ENCODE measurements at places on chromosomes 7 and 10.

- no peak for DNase-seq
Measured at GRCh38 chr10:124000792-124001201, 92.6 kb downstream of the CHST15 start.

DNA sequence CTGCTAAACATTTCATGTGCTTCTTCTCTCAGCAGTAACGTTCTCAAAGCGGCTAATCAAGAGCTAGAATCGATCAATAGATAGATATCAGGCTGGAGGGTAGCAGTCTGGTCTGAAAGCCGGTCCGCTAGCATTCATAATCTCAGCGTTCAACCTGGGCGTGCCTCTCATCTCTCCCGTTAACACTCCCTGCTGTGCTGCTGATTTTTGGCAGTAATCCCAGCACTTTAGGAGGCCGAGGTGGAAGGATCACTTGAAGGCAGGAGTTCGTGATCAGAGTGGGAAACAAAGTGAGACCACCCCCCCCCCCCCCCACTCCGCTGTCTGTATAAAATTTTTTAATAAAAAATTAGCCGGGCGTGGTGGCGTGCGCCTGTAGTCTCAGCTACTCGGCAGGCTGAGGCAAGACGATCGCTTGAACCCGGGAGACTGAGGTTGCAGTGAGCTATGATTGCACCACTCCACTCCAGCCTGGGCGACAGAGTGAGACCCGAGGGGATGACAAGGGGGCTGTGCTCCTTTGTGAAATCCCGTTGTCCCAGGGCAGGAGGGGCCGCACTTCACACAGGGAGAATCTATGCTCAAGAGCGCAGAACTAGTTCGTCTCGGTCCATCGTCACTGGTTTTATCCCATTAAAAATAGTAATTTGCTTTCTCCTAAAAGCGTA is 624 bp upstream of the CEP55 start:
- DNase-seq, result no peak

DNA sequence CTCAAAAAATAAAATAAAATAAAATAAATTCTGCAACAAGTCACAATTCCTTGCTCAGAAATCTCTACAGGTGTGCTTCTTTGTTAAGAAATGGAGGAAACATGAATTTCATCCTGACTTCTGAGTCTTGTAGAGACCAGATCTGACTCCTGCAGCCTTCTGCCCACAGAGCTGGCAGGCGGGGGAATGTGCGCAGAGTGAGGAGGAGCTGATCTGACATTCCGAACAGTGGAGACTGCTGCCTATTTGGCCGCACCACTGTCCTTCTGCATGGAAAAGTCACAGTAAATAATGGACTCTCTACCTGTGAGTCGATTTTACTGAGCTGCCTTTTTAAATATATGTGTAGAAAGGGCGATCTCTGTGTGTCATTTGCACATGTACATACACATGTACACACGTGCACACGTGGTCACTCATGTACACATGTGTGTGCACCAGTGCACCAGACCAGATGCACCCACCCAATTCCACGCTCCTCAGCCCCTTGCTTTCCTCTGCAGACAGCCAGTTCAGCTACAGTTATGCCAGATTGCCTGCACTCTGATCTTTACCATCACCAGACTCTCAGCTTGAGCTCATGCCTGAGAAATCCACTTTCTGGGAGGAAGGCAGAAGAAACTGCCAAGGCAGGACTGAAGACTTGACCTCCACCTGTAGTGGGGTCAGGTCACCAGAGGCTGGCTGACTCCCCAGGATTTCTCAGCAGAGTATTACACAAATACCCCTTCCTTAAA is 54.9 kb downstream of the IKZF1 start:
- DNase-seq, result no peak

DNA sequence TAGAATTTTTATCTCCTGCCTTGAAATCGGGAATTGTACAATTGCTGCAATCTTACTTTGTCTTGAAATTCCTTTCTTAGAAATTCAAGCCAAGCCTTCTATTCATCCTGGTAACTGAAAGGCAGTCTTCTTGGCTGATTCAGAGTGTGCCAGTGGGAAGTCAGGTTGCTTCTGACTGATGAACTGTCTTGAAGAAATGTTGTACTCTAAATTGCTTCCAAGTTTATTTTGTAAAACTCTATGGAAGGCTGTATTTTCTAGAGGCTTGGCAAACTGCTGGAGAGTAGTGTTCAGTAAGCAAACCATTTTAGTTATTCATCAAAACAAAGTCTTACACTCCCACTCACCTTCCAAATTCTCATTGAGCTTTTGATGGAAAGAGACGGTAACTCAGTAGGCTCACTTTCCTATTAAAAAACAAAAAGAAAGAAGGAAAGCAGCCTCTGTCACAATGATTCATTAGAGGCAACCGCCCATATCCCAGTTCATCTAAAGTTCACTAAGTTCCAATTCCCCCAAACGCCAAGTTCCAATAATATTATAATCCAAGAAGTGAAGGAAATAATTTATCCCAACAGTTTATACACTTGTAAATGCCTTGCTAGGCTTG is 187.9 kb upstream of the MALRD1 start:
- no peak for DNase-seq

DNA sequence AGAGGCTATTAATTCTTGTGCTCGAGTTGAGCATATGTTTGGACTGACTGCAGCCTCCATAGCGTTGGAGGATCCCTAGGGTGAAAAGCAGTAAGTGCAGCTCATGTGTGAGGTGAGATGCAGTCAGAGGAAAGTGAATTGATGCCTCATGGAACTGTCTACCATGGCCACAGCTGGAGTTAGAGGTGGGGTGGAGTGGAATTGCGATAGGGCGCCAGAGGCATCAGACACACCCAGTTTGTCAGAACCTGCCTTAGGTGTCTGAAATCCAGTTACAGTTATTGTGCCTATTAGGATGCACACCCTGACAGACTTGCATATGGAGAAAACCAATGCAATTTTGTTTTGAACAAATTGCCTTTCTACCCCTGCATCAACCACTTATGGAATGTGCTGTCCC is 39.4 kb downstream of the ERLIN1 start:
- DNase-seq, result no peak

DNA sequence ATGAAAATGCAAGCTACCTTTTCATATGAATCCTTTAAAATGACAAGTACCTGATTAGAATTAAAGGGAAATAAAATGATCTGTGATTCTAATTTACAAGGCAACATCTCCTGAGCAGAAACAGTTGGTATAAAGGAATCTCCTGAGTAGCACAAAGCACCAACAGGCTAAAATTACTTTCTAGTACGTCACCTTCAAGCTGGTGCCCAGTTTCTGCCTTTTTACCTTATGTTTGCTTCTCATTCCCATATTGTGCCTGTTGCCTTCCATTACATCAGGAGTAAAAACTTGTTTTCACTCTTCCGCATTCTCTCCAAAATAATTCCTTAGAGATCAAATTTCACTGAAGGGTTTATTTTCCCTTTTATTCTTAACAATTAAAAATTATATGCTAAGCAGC is 587.1 kb upstream of the KCND2 start:
- no peak for DNase-seq

DNA sequence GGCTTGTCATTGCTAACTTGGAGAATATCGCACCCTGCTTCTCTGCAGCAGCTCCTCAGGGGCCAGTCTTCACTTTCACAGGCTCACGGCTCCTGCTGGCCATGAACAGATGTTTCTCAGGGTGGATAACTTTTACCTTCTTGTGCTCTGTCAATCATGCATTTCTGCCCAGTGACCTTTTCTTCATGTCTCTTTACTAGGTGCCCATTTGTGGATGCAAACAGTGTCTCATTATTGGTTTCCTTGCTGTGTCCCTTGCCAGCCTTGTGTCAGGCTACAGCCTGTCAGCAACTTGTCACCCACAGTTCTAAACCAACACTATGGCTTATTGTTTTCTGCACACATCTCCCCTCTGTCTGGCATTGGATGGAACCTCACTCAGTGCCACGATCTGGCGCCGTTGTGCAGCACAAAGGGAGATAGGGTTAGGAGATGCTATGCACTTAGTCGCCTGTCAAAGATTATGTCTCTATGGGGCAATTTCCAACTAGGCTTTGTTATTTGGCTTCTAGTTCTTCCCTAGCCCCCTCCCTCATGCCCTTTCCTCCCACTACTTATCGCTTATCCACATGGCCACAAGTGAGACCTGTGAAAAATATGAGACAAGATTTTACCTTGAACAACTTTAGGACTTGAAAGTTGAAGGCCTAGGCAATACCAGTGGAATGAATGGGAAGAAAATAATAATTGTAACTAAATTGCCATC is 45.7 kb upstream of the NXPH1 start:
- DNase-seq, result no peak

- DNase-seq, result no peak
Measured at GRCh38 chr10:17088118-17088806, 41.3 kb downstream of the CUBN start.

DNA sequence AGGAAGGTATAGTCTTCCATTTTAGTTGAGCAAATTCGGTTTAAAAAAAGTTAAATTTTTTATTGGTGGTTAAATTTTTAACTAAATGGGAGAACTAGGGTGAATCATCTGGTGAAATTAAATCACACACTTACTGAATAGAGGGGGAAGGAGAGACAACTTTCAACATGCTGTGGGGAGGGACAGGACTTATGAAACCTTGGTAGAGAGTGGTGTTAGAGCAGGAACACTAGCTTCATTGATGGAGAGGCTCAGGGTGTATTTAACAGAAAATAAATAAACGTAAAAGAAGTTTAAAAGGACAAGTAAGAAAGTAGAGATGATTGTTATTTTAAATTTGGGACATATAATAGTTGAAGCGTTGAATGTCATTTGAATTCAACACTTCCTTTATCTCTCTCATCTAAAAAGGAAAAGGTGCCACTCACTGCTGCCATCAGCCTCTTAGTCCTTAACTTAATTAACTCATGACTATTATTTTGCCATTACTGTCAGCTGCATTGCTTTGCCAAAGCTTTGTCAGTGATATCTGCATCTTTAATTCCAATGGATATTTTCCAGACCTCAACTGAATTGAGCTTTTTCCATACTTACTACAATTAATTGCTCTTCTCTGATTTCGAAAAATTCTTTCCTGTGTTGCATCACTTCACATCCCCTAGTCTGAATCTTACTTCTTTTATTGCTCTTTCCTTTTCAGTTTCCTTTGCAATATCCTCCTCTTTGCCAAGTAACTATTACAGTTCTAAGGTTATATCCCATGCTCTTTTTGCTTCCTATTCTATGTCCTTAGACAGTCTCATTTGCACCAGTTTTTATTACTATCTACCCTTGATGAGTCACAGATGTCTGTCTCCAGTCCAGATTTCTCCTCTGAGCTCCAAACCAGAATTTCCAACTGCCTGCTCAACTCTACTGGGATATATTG is 71.7 kb downstream of the GNAT3 start:
- DNase-seq, result no peak

- no peak for DNase-seq
Measured at GRCh38 chr7:99357701-99358490, 16.6 kb upstream of the ARPC1B start.

- DNase-seq, result no peak
Measured at GRCh38 chr10:26029858-26030257, 95.8 kb downstream of the MYO3A start.

GRCh38 chr7:142194201-142194600 is 63.7 kb downstream of the PRSS58 start:
- DNase-seq, result no peak

DNA sequence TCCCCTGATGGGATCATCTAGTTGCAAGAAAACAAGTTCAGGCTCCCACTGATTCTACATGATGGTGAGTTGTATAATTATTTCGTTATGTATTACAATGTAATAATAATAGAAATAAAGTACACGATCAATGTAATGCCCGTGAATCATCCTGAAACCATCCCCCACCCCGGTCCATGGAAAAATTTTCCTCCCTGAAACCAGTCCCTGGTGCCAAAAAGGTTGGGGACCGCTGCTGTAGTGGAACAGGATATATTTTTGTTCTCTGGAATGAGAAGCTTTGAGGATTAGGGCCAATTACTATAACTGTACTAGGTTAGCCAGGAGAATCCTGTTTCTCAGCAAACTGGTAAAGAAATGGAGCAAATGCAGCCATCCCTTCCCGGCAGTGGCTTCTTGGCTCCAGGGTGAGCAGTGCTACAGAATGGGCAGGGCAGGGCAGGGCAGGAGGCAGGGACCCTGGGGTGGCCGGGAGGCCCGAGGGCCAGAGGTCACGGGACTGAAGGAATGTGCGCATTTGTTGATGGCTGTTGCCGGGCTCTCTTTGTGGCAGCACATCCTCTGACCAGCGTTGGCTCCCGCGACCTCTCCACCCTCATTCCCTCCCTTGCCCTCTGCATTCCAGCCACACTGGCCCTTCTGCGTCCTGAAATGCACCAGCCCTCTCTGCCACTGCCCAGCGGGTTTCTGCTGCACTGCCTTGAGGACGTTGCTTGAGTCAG is 162.3 kb upstream of the NPS start:
- no peak for DNase-seq

DNA sequence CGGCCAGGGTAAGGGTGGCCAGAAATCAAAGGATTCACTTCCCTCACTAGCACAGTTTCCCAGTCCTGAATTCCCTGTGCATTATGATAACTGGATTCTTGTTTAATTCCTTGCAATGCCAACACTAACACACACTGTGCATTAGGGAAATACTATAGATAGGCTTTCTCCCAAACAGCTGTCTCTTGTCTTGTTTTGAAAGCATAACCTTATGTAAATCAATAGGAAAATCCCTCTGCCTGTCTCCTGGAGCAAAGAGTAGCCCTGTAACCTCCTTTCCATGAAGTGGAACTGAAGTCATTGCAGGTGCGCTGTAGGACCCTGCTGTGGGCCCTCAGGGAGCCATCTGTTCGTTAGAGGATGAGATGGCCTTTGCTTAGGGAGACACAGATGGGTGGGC is 82.8 kb upstream of the FAM171A1 start:
- DNase-seq, result no peak

- DNase-seq, result no peak
Measured at GRCh38 chr10:32411797-32412498, 34.0 kb upstream of the CCDC7 start.

DNA sequence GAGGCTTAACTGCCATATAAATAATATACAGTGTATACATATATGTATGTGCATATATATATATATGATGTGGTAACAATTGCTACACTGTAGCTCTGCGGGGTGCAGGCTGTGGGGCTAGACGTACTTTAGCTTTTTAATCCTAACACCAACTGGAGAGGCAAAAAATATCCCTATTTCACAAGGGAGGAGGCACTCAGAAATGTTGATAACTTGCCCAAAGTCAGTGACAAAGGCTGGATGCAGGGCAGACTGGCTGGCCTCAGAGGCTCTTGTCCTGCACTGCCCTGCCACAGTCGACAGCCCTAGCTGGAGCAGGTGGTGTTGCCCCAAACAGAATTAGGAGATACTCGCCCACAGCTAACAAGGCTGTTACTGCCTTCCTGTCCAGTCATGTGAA is 1.5 kb upstream of the RELN start:
- no peak for DNase-seq

GRCh38 chr7:122896509-122896908 is 10.2 kb upstream of the CADPS2 start:
- no peak for DNase-seq

Data from activated CD8-positive, alpha-beta memory T cell treated with anti-CD3 and anti-CD28 coated beads for 48 hours (primary cell).